Activated CD8-positive, alpha-beta T cell treated with anti-CD3 and anti-CD28 coated beads for 36 hours (primary cell): ENCODE measurements at places on chromosomes 16 and 17. TPM values are rescaled to one million over a fixed set of nuclear protein-coding genes. Genes with fewer than 3 reads are reported as not detected.

DNA sequence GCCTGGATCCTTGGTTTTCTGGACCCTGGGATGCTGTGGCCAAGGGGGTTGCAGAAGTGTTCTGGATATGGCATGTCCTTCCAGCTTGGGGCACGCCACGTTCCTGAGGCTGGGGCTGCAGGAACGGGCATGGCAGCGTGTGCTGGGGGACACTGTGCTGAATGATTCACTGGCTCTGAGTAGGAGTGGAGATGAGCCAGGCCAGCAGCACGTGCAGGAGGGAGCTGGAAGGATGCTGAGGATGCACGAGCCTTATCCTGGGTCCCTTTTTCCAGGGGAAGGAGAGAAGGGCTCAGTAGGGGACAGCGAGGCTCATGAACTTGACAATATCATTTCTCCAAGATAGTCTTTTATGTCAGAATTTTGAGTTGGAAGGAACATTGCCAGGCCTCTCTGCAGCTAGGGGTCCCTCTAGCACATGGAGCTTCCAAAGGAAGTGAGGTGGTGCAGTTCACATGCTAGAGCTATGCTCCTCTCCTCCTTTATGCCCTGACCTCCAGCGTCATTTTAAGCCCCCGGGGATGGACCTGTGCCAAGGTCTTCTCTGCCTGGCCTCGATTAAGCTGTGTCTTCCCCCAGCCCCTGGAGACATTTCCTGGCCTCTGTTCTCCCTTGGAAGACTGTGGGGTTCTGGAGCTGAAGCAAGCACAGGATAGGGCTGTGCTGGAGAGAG lies 125.9 kb downstream of the OR1D5 start:
- no peak for DNase-seq

GRCh38 chr17:15414532-15415306 lies 52.7 kb downstream of the CDRT4 start:
- DNase-seq, result no peak

DNA sequence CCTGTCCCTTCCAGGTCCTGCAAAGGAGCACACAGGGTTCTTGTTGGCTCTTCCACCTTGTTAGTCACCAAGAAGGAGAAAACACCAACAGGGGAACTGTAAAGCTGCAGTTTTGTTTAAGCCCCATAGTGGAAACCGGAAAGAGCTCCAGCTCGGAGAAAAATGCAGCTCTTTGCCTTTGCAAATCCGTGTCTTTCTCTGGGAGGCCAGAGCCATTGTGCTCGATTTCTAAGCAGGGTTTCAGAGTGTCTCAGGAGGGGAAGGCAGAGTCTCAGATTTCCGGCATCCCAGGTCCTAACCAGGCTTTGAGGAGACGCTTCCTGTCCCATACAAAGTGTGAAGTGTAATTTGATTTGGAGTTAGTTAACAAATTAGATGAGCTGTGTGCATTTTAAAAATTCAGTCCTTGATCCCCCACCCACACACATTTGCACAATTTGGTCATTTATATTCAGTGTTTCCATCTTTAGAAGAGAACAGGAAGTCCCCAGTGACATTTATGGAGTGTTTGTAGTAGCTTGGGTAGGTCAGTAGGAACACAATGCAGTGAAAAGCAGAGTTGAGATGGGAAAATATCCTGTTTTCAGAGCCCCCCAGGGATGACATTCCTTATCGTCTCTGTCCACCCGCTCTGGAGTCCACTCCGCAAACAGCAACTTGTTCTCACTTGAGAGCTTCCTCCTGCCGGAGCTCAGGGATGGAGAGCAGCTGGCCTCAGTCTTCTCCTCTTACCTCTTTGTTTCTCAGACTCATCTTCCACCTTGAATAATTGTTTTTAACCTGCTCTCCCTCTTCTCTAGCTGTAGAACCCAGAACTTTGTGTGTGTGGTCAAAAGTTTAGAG lies 331.9 kb downstream of the SEC14L1 start:
- DNase-seq, result peak; percentile 72

The GAS2L2 gene
- 0.34 TPM for total RNA-seq

GRCh38 chr16:46706642-46707041 lies 17.2 kb downstream of the ORC6 start:
- DNase-seq, result no peak

The CDH11 gene
- total RNA-seq, result not detected
